ENCODE measurements at places on chromosomes 16 and 17.

DNA sequence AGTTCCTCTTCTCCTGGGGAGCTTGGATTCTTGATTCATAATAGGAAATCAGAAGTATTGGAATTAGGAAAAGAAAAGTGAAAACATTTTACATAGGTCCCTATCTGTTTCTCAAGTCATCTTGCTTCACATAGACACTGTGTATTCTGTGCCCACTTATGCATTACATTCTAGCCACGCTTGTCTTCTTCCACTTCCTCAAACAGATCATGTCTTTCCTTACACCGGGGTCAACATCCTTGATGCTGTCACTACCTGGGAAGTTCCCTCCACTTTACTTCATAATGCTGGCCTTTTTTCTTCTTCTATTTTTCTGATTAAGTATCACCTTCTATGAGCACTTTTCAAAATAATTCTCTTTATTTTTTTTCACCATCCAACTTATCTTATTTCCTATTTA lies 606.4 kb upstream of the CDH8 start:
- DNase-seq, result no peak

GRCh38 chr17:76270770-76271668 lies 5.9 kb downstream of the UBALD2 start:
- DNase-seq, result no peak

- no peak for DNase-seq
Measured at GRCh38 chr16:51624080-51624775, 473.2 kb upstream of the SALL1 start.

DNA sequence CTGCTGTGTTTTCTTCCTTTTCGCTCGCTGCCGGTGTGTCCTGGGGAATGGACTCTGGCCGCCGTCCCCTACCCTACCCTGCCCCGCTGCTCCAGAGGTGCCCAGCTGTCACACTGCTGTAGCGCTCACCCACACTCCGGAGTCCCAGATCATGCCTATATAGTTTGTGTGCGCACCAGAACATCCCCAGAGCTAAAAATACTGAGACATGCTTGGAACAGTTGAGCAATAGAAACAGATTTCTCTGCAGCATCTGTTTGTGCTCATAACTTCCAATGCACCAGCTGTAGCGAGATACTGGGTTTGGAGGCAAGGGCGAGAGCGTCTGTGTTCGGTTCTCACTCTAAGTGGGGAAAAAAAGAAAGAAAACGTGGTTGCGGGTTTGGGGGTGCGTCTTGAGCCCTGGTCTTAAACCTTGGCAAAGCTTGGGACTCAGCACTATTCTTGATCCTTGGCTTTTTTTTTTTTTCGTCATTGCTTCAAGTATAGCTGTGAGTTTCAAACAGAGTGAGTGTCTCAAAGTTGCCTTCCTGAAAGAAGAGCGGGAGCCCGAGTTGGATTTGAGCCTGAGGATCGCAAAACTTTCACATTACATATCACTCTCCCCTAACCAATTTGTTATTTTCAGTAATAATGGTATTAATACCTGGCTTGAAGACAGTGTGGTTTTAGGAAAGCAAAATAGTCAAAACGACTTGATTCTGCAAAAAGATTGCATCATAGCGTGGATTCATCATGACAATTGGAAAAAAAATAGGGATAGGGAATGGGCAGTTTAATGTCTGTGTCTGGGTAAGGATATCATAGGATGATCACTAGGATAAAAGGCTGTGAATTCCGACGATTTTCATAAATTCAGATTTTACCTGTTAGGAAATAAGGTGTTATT lies 621 bp downstream of the KCNJ2 start:
- DNase-seq, result peak; percentile 17

DNA sequence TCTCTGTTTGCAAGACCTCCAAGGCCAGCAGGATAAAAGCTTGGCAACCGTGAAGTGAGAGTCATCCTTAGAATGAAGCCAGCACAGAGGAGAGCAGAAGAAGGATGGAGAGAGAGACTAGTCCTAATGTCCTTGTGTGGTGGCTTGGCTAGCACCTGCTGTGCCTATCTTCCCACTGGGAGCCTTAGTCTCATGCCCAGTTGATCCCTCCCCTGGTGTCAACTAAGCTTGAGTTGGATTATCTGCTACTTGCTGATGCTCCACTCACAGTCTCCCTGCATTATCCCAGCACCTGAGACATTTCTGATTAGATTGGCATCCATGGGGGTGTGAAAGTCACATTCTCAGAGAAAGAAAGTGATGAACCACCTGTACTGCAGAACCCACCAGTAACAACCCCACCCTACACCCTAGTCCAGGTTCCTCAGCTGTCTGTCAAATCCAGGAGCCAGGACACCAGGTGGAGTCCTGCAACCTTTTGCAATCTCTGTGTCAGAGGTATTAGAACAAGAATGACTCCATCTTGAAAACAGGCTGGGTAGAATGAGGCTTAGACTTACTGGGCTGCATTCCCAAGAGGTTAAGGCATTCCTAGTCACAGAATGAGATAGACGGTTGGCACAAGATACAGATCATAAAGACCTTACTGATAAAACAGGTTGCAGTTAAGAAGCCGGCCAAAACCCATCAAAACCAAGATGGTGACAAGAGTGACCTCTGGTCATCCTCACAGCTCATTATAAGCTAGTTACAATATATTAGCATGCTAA lies 460.2 kb upstream of the C16orf82 start:
- no peak for DNase-seq

GRCh38 chr17:10197721-10198508 lies 491 bp downstream of the GAS7 start:
- DNase-seq, result no peak

- DNase-seq, result no peak
Measured at GRCh38 chr17:74888469-74888868, 5.0 kb downstream of the FADS6 start.

DNA sequence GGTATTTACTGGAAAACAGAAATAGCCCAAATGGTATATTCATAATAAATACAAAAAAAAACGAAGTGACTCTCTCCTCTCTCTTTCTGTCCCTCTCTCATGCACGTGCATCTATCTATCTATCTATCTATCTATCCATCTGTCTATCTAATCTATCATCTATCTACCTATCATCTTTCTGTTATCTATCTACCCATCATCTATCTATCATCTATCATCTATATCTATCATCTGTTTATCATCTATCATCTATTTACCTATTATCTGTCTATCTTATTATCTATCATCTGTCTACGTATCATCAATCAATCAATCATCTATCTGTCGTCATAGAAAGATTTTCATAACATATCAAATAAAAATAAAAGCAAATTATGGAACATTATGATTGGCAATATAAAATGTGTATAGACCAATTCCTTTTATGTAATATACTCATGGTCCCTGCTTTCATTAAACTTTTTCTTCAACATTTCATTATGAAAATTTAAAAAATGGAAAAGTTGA lies 126.7 kb upstream of the CACNG3 start:
- DNase-seq, result no peak

DNA sequence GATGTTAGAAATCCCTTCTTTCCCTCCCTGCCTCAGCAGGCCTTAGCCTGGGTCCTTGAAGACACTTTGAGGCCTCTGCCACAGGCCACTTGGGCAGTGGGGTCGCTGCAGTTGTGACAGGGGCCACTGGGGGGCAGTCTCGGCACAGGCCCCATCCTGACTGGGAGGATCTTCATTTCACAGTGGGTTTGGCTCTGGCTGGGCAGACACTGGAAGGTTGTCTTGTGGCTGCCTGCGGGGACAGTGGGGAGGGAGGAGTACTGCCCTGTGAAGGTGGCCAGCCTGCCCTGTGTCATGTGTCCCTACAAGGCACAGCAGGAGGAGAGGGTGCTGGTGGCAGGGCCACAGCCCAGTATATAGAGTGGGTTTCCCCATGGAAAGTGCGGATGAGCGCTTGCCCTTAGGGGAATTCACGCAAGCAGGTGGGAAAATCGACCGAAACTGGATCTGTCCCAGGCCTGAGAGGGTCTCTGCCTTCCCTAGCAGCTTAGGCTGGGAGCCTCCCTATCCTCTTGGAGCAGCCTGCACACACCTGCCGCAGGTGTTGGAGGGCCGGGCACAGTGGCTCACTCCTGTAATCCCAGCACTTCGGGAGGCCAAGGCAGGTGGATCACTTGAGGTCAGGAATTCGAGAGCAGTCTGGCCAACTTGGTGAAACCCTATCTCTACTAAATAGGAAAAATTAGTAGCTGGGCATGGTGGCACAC lies 28.8 kb downstream of the GINS2 start:
- DNase-seq, result peak; percentile 67

DNA sequence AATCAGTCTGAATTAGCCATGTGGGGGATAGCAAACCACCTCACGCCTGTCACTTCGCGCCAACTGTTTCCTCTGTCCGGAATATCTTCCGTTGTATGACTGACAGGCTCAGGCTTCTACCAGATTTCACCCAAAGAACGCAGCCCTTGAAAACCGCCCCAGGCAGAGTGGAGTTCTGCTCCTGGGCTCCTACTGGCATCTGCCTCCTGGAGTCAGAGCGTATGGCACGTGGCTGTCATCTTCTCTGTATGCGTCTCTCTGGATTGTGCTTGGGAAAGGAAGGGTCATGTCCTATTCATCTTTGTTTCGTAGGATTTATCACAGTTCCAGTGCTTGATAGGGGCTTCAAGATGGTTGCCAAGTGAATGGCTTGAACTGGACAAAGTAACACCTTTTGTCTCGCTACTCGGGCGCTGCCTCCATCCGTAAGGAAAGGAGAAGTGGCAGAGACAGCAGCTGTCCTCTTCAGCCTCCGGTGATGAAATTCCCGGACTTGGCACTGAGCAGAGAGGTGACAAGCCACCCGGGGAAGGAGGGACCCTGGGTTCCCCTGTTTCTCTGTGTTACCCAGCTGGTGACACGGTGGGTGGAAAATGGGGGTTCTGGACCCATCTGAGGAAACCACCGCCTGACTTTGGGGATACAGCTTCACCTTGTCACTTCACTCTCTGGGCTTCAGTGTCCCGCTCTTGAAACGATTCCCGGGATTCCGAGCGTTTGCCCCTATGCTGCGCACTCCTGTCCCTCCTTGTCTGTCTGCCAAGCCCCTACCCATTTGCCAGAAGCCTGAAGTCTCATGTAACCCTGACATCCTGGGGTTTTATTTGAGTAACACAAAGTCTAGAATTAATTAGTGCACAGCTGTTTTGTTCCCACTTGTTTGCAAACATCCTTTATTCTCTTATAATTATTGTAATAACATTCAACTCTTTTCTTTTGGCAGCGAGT lies 13.9 kb downstream of the KIAA0513 start:
- no peak for DNase-seq

GRCh38 chr16:1900452-1900774 lies 17.8 kb downstream of the HS3ST6 start:
- DNase-seq, result no peak

- DNase-seq, result peak; percentile 31
Measured at GRCh38 chr16:66342294-66342900, 24.1 kb upstream of the CDH5 start.

DNA sequence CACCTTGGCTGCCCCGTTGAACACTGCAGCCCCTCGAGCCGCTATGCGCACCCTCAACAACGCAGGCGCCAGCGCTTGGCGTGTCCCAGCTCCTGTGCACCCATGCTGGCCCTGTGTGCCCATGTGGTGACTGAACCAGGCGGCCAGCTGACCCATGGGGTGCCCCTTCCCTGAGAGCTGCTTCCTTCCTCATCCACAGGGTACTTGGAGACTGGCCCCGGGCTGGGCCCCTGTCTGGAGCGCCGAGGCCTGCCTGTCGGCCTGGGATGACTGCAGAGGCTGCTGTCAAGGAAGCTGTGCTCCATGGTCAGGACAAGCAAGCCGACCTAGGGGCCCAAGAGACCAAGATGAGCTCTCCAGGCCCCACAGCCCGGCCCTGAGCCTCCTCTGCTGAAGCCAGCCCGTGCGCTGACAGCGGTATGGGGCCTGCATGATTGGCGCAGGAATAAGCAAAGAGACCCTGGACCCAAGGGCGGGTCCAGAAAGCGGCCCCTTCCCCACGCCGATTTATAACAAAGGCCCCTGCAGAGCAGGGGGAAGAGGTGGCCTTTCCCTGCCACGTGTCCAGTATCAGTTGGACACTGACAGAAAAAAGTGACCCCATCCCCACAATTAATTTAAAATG lies 21.6 kb upstream of the BAHCC1 start:
- DNase-seq, result no peak

DNA sequence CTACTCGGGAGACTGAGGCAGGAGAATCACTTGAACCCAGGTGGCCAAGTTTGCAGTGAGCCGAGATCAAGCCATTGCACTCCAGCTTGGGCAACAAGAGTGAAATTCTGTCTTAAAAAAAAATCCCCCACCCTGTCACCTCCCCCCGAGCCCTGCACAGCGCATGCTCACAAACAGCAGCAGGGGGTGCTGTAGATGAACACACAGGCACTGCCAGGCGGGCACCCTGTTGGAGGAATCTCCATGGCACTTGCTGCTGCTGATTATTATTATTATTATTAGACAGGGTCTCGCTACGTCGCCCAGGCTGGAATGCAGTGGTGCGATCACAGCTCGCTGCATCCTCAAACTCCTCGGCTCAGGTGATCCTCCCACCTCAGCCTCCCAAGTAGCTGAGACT lies 24.6 kb downstream of the FZD2 start:
- peak; percentile 30 for DNase-seq

DNA sequence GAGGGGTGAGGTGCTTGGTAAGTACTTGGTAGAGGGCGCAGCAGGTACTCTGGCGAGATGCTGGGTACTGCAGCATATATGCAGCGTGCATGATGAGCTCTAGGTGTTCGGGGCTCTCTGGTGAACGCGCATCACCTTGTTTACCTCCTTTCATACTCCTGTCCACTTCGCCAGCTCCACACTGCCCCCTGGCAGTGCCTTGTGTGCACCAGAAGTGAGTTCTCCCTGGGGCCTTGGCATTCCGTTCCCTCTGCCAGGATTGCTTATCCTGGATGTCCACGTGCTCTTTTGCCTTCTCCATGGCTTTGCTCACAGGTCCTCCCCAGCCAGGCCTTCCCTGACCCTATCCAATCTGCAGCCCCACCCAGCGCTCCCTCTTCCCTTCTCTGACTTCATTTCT lies 154.2 kb downstream of the MRM1 start:
- peak; percentile 20 for DNase-seq

DNA sequence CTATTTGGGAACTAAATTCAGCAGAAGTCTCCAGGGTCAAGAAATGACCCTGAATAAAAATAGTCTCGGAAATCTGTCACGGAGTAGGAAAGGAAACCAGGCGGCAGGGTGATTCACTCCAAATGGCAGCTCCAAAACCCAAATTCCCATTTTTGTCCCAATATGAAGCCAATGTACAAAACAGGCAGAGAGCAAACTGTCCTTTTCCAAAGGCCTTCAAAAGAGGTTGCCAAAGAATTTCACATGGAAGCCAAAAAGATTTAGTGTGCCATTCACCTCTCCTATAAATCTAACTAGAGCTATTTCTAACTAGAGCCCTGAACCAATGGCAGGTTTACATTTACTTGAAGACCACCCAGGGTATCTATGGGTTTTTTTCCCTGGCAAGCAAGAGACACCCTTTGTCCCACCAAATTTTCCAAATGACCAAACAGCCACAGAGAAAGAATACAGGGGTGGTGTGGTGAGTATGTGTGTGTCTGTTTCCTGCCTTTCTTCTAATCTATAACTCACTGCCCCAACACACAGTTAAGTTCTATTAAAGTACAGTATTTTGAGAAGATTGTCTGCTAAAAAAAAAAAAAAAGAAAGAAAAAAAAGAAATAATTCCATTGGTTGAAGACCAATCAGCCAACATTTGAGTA lies 6.8 kb downstream of the MYO1D start:
- peak; percentile 15 for DNase-seq

Data from cardiac fibroblast (primary cell).